Natural killer cell treated with Interleukin-12 subunit alpha and Interleukin-12 subunit beta and Interleukin-15 and Interleukin-18, amount 100 ng/mL, for 72 hours (primary cell): ENCODE measurements at places on chromosomes 5 and 9. TPM values are rescaled to one million over a fixed set of nuclear protein-coding genes. Genes with fewer than 3 reads are reported as not detected.

KIF20A gene
- 43.0 TPM for total RNA-seq

OTULINL gene
- total RNA-seq: 14.6 TPM

RGS7BP gene
- not detected for total RNA-seq

GRCh38 chr9:37031902-37032301, 2.2 kb downstream of the PAX5 start:
- no peak for DNase-seq

DNA sequence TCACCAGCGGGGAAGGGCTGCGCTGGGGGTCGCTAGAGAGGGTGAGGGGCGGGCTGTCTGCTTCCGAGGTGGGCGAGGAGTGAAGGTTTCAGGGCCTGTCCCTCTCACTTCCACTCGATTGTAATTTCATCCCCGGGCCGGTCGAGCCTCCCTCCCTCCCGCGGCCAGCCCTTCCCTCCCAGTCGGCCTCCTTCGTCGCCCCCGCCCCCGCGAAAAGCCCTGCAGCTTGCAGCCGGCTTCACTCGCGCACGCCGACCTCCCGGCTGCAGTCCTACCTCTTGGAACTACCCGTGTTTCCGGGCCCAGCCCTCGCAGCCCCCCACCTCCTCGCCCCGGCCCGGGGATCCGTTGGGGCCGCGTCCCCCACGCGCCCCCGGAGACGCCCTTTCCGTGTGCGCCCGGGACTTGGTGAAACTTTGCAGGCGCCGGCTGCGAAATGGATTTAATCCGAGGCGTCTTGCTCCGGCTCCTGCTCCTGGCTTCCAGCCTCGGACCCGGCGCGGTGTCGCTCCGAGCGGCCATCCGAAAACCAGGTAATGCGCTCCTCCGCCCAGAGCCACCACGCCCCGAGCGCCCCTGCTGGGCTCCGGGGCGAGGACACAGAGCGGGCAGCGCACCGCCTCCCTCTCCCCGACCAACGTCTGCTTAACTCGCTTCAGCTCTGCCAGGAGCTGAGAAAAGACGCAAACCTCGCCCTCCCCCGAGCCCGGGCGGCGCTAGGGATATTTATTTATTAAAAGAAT, at the start of gene EGFLAM:
Gene EGFLAM (plus strand): TSS at position 241 of the 743 bp plus-strand sequence. CDS start 196 bp downstream, at position 437.
- DNase-seq: no peak

- DNase-seq: no peak
These were observed 65.4 kb upstream of the GRAMD2B start for GRCh38 chr5:126357585-126358342.

- DNase-seq: no peak
These were observed 40.8 kb upstream of the SPDL1 start for GRCh38 chr5:169542811-169543210.

DNA sequence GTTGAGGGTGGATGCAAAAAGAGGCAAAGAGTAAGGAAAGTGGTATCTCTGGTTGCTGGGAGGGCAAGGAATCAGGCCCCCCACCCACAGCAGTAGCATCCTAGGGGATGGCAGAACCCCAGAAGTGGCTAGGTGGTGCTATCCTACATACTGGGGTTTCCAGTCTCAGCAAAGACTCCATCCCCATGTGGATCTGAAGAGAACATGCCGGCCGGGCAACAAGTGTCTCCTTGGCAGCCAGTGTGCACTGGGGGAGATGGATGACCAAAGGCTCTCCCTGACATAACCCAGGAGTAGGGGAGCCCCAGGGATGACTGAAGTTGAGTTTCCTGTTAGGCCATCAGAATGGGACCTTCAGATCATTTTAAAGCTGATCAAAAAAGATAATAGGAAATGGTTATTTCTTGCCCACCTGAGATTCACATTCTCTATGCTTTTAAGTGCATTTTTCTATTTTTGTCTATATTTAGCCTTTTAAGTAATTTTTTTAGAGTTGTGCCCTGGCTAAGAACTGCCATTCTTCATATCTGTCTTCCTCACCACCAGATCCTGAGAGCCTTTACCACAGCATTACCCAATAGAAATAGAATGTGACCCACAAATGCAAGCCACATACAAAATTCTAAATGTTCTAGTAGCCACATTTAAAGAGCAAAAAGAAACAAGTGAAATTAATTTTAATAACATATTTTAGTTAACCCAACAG, 78.7 kb upstream of the SMIM23 start:
- no peak for DNase-seq

DNA sequence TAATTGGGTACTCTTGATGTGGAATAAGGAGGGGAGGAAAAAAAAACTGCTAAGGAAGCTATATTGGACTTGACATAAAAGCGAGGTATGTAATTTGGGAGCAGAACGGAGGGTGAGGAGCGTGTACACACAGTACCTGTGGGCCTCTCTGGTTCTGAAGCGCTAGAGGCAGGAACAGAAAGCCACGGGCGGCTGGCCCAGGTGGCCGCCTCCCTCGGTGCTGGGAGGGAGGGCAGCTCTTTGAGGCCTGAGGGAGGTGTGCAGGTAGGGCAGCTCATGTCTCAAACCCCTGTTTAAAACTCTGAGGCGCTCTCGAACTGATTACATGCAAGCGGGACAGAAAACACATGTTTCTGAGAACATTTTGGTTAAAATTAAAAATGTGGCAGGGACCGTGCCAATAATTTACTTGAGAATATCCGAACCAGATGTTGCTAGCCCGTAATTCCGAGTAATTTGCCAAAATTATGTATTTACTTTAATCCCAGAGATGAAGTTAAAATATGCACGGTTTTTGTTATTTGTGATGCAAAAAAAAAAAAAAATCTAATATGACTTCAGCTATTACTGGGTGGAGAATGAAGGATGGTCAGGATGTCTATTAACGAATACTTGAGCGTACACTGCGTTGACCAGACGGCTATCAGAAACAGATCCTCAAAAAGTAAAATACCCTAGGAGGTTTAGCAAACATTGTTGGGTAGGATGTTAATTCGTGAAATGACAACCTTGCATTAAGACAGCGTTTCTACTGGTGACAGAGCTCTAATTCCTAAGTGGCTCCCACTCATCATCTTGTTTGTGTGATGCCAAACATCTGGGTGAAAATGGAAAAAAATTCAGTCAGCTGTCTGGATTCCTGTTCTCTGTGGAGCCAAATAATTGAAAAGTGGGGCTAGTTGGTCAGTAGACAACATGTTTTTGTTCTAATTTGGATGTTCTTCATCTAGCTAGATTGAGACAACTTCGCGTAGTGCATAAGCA, 24.4 kb upstream of the STC2 start:
- DNase-seq: no peak

- no peak for DNase-seq
These were observed 92.7 kb downstream of the AOPEP start for GRCh38 chr9:94819161-94819687.

GRCh38 chr5:36723912-36724311, 117.5 kb downstream of the SLC1A3 start:
- DNase-seq: no peak

DNA sequence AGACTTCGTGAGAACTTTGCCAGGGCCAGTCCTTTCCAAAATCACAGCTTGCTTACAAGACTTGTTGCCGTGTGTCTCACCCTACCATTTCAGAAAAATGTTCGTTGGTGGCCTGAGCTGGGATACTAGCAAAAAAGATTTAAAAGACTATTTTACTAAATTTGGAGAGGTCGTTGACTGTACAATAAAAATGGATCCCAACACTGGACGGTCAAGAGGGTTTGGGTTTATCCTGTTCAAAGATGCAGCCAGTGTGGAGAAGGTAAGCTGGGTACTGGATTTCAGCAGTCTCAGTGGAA, 1.4 kb downstream of the HNRNPAB start:
- no peak for DNase-seq

- DNase-seq: no peak
These were observed 28.2 kb downstream of the ITGA2 start for GRCh38 chr5:53017383-53017782.

GRCh38 chr5:97075649-97076048, 66.8 kb downstream of the LIX1 start:
- DNase-seq: no peak

DNA sequence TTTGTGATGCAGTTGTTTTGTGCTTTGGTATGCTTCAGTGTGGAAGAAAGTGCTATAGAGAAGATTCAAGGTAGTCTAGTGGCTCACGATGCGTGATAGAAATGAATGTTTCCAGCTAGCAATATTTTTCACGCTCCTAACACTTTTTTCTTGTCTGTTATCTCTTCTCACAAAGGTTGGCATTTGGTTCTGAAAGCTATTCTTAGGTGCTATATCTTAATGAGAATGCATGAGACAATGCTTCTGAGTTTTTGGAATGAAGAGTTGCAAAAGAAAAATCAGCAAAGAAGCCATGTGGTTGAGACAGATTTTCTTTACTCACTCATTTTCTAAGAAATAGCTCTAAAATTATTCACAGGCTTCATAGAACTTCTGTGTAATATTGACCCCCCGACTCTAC, 122.6 kb downstream of the PDE8B start:
- no peak for DNase-seq

DNA sequence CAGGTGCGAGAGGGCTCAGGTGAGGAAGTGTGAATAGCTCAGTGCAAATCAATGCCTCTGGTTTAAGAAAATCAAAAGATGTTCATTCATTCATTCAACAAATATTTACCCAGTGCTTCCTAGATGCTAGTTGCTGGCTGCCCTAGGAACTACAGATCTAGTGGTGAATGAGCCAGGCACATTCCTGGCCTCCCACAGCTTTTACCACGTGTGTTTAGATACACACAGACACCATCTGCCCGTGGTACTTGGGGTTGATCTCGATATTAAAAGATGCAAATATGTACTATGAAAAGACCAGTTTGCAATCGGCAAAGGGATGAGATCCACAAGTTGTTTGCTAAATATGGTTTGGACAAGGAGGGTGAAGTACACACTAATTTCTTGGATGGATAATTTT, 78.2 kb downstream of the GTF3C4 start:
- no peak for DNase-seq
